Frontal cortex (tissue), 4 donors: ENCODE measurements at places on chromosomes 5 and 9. TPM values are rescaled to one million over a fixed set of nuclear protein-coding genes. Genes with fewer than 3 reads are reported as not detected.

IL3 gene
- not detected for total RNA-seq

IL9 gene
- total RNA-seq, result not detected

- peak; percentile 54 for DNase-seq
These were observed 65.6 kb downstream of the COL5A1 start for GRCh38 chr9:134707031-134707680.

GRCh38 chr5:7518947-7519560 lies 123.1 kb downstream of the ADCY2 start:
- no peak for DNase-seq

GRCh38 chr9:130137641-130138081 lies 34.5 kb upstream of the NCS1 start:
- DNase-seq, result no peak

DNA sequence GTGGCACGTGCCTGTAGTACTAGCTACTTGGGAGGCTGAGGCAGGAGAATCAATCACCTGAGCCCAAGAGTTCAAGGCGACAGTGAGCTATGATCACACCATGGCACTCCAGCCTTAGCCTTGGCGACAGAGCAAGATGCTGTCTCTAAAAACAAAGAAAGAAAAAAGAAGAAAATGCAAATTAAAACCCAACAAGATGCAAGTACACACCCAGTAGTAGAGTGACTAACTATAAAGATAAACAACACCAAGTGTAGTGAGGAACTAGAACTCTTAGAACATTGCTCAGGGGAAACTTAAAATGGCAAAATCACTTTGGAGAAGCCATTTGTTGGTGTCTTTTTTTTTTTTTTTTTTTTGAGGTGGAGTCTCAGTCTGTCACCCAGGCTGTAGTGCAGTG lies 34.7 kb upstream of the RARS1 start:
- no peak for DNase-seq

GRCh38 chr9:5629312-5630080 lies 589 bp downstream of the RIC1 start:
- DNase-seq, result no peak

- DNase-seq, result no peak
These were observed 44.7 kb upstream of the SLC27A6 start for GRCh38 chr5:128920345-128921215.

DNA sequence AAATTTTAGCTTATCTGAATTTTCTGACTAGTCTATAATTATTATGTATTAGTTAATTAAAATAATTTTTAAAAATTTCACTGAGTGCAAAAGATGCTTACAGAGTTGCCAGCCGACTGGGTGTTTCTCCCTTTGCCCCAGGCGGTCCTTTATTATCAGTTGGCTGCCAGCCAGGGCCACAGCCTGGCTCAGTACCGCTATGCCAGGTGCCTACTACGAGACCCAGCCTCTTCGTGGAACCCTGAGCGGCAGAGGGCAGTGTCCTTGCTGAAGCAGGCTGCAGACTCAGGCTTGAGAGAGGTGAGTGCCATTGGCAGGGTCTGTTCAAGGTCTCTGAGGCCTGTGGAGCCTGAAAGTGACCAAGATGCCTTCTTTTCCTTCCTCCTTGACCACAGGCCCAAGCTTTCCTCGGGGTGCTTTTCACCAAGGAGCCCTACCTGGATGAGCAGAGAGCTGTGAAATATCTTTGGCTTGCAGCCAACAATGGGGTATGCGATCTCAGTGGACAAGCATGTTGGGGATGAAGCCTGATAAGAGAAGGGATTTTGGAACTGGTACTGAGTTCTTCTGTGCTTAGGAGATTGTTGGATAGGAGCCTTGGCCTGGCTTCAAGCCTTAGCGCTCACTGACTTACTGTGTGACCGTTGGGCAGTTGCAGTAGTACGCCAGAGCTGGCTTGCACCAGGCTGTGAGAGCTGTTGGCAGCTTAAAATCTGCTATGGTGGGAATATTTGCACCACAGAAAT lies 10.6 kb downstream of the DELE1 start:
- no peak for DNase-seq

- no peak for DNase-seq
These were observed 212.8 kb downstream of the PIK3R1 start for GRCh38 chr5:68428231-68428811.

GRCh38 chr5:140480310-140481014 lies 67.0 kb upstream of the EIF4EBP3 start:
- no peak for DNase-seq

GRCh38 chr5:169229342-169229892 lies 71.5 kb downstream of the SLIT3 start:
- DNase-seq, result no peak

- DNase-seq, result no peak
These were observed 5.8 kb upstream of the SNAPC3 start for GRCh38 chr9:15416880-15417279.

- DNase-seq, result no peak
These were observed 38.8 kb downstream of the MUSK start for GRCh38 chr9:110707419-110707818.
